ENCODE measurements at places on chromosomes 1 and 21.

DNA sequence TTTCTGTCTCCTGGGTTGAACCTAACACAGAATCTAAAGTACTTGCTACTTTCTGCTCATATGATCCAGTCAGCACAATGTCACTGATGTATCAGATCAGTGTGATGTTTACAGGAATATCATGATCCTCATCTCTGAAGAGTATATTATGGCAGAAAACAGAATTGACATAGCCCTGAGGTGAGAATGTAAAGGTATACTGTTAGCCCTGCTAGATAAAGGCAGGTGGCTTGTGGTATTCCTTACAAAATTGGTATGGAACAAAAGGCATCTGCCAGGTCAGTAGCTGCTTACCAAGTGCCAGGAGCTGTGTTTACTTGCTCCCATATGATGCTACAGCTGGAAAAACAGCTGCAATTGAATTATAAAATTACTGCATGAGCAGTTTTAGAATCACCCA lies 30.5 kb downstream of the AADACL4 start:
- no peak for DNase-seq

GRCh38 chr1:11414926-11415538 lies 63.9 kb upstream of the DISP3 start:
- no peak for DNase-seq

DNA sequence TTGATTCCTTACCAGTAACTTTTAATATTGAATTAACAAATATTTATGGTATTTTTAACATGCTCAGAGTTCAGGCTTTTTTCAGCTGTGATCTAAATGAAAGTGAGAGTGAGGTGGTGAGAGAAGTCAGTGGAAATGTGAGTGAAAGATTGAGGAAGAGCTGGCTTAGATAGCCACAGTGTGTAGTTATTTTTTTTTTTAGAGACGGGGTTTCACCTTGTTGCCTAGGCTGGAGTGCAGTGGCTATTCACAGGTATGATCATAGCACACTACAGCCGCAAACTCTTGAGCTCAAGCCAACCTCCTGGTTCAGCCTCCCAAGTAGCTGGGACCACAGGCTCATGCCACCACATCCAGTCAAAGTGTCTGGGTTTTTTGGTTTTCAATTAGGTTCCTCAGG lies 10.9 kb downstream of the RNF11 start:
- no peak for DNase-seq

- DNase-seq: no peak
These were observed 9.5 kb downstream of the SON start for GRCh38 chr21:33552093-33552998.

DNA sequence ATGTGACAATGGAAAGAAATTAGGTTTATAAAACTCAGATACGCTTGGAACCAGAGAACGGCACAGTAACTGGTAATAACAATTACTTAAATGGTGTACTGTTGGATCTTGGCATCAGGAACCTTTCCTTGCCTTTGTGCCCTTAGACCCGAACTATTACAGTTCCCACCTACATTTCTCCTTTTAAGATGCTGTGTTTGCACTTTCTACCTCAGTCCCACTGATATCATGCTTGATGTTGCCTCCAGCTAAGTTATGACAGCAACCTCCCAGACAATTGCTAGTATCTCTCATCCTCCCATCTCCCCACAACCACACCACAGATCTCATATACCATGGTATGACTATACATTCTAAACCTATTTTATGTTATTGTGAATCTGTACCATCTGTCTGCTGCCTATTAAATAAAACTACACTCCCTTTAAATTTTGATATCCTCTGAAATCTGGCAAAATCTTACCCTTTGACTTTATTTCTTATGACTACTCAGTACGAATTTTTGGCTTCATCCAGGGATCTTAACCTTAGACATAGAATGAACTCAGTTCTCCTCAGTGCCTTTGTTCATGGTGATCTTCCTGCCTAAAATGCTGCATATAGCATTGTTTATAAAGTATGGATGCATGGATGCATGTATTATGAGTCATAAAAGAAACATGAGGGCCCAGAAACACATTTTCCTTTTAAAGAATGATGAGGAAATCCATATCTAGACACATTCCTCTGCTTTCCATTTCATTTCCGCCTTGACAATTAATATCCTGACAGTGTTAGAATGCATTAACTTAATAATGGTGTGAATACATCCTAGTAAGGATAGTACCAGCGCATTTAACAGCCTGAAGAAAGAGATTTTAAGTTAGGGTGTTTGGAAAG lies 64.1 kb downstream of the LRRC8D start:
- DNase-seq: no peak

DNA sequence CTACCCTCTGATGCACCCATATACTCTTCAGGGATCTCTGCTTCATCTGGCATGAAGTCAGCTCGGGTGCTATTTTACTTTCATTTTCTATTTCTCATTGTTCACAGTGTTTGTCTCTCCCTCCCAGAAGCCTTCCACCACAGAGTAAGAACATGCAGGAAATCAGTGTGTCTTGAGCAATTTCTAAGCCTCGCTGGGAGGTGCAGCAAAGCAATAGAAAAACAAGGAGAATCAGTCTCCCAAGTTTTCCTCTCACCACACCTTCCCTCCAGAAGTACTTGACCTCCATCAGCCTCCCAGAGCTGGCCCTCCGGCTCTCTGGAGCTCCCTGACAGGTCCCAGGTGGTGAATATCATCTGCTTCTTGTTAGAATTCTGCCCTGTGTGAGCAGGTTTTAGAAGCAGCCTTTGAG lies 594.7 kb upstream of the CAMK1G start:
- no peak for DNase-seq

- DNase-seq: no peak
These were observed 12.3 kb upstream of the GOLT1A start for GRCh38 chr1:204225841-204226735.

DNA sequence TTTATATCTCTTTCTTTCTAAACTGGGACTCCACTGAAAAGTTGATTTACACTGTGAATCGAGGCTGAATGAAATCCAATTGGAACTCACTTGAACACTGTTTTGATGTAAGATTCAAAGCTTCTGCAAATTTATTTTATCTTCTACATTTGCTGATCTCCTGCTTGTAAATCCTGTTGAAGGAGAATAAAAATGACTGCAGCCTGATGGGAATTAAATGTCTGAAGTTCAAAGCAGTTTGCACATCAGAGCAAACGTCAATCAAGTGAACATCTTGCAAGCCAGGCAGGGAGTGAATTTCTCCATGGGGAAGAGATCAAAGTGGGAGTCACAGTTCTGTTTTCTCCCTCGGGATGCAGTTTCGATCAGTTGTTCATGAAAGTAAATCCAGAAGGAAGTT lies 127.2 kb downstream of the CACHD1 start:
- DNase-seq: no peak

GRCh38 chr1:222279591-222279990 lies 268.3 kb downstream of the HHIPL2 start:
- no peak for DNase-seq

Data from stimulated activated CD4-positive, alpha-beta T cell treated with anti-CD3 and anti-CD28 coated beads, Interleukin-2, amount 100 ng/mL, for 4 hours (primary cell).